Chondrocyte (in vitro differentiated cells): ENCODE measurements at places on chromosomes 6 and 20. TPM values are rescaled to one million over a fixed set of nuclear protein-coding genes. Genes with fewer than 3 reads are reported as not detected.

GRCh38 chr6:113457751-113458150 lies 399.4 kb upstream of the MARCKS start:
- DNase-seq, result no peak

The UNC93A gene
- total RNA-seq, result not detected in 3 replicates

The SLC13A3 gene
- 2.5 to 2.8 TPM (median 2.8 TPM) in 3 replicates for total RNA-seq

DNA sequence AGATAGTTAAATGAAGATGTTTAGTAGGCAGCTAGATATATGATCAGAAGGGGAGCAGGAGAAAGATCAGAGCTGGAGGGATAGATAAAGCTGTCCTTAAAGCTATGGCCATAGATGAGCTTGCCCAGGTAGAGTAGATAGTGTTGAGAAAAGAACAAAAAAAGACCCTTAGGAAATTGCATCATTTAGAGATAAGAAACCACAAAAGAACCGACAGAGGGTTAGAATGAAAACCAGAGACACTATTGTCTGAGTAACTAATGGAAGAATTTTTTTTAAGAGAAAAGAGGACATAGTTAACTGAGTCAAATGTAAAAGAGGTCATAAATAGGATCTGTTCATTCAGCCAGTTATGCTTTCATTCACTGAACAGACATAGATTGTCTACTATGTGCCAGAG lies 101.8 kb downstream of the TNFAIP3 start:
- no peak for DNase-seq

DNA sequence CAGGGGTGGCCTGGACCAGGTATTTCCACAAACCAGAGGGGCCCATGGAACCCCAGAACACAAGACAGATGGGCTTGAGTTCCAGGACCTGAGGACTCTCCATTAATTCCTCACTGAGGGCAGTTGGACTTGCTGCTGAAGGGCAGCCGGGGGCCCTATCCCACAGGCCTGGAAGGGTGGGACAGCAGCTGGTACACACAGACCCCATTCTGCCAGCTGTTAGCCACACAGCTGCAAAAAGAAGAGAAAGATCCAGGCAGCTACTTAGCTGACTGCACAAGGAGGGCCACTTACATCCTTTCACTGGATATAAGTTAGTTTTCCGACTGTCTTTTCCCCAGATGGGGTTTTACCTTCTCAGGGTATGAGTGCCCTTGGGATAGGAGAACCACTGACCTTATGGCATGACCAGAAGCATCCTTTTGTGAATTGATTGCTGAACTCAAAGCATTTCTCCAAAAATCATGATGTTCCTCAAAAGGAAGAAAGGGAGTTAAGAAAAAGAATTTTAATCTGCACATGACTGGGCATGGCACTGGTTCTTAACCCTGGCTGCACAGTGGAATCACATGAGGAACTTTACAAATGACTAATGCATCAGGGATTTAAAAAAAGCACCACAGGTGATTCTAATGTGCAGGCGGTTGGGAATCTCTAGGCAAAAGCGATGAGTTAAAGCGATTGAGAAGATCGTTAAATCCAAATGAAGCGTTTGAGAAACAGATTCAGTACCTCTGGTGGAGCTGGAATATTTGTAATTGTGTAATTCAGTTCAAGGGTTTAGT lies 199.4 kb downstream of the TFAP2A start:
- DNase-seq, result no peak

The C20orf202 gene
- not detected in 3 replicates for total RNA-seq

The ATP9A gene
- 43.1 to 49.6 TPM (median 43.4 TPM) in 3 replicates for total RNA-seq

- DNase-seq, result no peak
Measured at GRCh38 chr6:95959261-95959660, 56.5 kb upstream of the FUT9 start.

The BMP2 gene
- total RNA-seq, result 0.85 to 1.1 TPM (median 0.92 TPM) in 3 replicates

- DNase-seq, result no peak
Measured at GRCh38 chr20:63180569-63181185, 35.3 kb downstream of the YTHDF1 start.

The BPI gene
- total RNA-seq, result 0.55 to 0.74 TPM (median 0.68 TPM) in 3 replicates

The NRSN1 gene
- not detected in 3 replicates for total RNA-seq

GRCh38 chr6:136960781-136961180 lies 38.7 kb downstream of the SLC35D3 start:
- no peak for DNase-seq

GRCh38 chr6:106163966-106164877 lies 78.1 kb downstream of the PRDM1 start:
- DNase-seq, result no peak

- DNase-seq, result no peak
Measured at GRCh38 chr6:139852488-139853140, 478.2 kb upstream of the CITED2 start.

The TRAPPC3L gene
- total RNA-seq, result 0.19 TPM in 1 of 3 replicates, not detected in the others

- DNase-seq, result no peak
Measured at GRCh38 chr6:154682633-154683125, 50.5 kb upstream of the SCAF8 start.

The HNF4A gene
- not detected in 3 replicates for total RNA-seq

- DNase-seq, result no peak
Measured at GRCh38 chr6:92362404-92362803, 1057.0 kb downstream of the EPHA7 start.

- DNase-seq, result no peak
Measured at GRCh38 chr20:20215976-20216727, 151.8 kb upstream of the INSM1 start.

- no peak for DNase-seq
Measured at GRCh38 chr6:90315986-90316385, 19.3 kb upstream of the BACH2 start.

DNA sequence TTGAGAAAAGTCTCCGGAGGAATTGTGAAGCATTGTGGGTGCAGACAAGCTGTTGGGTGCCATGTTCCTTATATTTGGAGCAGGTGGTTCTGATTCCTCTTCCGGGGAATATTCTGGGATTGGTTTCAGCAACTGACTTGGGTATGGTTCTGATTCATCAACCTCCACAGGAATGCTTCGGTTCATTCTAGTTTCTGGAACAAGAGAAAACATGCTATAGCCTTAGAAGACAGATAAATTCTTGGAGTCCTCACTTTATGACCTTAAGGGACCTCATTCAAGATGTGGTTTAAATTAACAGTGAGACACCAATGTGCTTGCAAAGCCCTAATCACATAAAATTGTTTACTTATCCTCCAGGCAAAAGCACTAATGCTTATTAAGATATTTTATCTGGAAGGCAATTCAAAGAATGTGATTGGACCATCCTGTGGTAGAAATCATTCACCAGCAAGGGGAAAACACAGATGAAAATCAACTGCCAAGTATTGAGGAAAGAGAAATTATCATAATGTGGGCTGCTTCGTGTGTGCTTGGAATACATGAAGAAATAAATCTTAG lies 13.7 kb downstream of the TRAF3IP2 start:
- DNase-seq, result no peak

GRCh38 chr20:57838670-57839151 lies 128.9 kb upstream of the PMEPA1 start:
- DNase-seq, result no peak
